ENCODE measurements at places on chromosomes 12 and 14.

- no peak for DNase-seq
Observed at GRCh38 chr12:12018454-12018853, 52.3 kb upstream of the BCL2L14 start.

GRCh38 chr12:46554460-46554859 is 181.9 kb upstream of the SLC38A2 start:
- DNase-seq = no peak

DNA sequence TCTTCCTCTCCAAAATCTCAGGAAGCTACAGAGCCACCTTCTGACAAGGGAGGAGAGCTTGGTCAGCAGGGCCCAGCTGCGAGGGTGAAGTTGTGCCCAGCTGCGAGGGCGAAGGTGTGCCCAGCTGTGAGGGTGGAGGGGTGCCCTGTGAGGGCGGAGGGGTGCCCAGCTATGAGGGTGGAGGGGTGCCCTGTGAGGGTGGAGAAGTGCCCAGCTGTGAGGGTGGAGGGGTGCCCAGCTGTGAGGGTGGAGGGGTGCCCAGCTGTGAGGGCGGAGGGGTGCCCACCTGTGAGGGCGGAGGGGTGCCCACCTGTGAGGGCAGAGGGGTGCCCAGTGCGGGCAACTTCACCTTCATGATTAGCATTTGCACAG is 20.4 kb upstream of the TTC7B start:
- no peak for DNase-seq

- DNase-seq = no peak
Observed at GRCh38 chr12:19643635-19644034, 204.3 kb downstream of the AEBP2 start.

DNA sequence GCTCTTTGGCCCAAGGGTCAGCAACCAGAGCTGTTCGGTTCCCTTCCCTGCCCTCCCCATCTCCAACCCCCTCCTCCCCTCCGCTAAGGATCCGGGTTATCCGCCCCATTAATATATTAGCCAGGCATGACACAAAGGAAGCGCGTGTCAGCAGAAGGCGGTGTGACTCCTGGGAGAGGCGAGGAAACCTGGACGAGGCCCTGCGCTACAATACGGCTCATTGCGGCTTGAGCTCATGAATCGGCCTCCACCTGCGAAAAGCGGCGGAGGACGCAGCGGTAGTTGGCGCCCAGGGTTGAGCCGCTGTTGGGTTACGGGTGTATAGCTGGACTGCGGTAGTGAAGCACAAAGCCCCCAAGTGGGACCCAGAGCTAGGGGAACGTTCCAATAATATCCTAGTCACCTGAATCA is 9.9 kb downstream of the FOXA1 start:
- DNase-seq = no peak

DNA sequence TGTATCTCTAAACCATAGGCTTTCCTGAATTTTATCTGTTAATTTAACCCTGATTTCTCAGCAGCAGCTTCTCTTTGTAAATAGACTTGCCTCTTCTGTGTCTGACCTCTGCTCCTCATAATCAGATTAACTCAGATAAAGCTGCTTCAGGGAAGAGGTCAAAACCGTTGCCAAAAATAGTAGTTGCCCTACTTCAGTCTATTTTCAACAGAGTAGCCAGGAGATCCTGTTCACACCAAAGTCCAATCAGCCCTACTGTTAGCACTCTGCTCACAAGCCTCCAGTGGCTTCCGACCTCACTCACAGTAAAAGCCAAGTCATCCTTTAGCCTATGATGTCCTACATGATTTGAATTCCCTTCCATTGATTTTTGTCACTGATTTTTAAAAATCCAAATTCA is 258.4 kb downstream of the PPFIA2 start:
- no peak for DNase-seq

GRCh38 chr14:104429291-104429861 is 150.2 kb upstream of the C14orf180 start:
- no peak for DNase-seq

DNA sequence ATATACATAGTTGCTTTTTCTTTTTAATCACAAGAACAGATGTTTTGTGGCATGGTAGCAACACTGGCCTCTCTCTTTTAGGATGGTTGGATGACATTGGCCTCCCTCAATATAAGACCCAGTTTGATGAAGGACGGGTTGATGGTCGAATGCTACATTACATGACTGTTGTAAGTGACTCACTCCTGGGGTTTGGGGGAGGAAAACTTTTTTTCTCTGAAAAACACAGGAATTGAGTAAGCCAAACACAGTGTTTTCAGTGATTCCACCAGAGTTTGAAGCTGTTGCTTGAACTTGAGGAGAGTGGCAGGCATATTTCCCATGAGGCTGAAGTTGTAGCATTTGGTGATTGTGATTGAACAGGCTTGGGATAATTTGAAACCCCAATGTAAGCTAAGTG is 13.7 kb upstream of the REP15 start:
- DNase-seq = no peak

DNA sequence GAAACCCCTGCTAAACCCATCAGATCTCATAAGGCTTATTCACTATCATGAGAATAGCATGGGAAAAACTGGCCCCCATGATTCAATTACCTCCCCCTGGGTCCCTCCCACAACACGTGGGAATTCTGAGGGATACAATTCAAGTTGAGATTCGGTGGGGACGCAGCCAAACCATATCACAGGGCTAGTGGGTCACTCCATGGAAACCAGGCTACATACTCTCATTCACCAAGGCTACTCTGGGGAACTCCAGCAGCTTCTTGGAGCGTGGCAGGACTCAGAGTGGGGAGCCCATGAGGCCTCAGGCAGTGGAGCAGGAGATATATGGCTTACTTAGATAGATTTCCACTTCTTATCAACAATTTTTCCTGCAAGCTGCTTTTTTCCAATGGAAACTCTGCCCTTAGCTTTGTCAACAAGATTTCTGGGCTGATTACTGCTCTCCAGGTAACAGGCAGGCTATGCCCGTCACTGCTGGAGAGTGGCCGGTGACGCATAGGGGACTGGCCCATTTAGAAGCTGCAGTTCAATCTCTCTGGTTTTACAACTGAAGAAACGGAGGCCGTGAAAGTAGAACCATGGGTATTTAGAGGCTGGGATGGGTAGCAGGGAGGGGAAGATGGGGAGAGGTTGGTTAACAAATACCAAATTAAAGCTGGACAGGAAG is 16.5 kb downstream of the VDR start:
- no peak for DNase-seq

DNA sequence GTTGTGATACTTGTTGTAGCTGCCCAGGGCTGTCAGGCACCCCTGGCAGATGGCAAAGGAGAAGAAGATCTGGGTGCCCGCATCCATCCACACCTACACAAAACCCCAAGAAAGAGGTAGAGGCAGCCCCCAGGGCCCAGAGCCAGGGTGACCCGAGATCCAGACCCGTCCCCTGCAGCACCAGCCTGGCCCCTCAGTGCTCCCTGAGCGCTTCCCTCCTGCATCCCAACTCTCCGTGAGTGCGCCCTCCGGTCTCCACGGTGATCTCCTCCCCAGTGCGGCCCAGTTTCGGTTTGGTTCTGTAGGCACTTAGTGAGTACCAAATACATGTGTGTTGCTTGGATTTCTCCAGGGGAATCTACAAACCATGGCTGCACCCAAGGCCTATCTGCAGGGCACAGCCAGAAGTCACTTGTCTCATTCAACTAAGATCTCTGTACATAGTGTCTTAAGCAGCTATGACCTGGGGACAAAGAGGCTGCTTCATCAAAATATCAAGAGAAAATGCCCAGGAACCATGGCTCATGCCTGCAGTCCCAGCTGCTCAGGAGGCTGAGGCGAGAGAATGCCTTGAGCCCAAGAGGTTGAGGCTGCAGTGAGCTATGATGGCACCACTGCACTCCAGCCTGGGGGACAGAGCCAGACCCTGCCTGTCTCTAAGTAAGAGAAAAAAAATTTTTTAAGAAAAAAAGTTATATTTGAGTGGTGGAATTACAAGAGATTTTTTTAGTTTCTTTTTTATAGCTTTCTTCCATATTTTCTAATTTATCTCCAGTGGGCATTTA is 15.9 kb downstream of the SLC6A12 start:
- no peak for DNase-seq

GRCh38 chr12:93466625-93467350 is 526 bp upstream of the MRPL42 start:
- no peak for DNase-seq

- DNase-seq = no peak
Observed at GRCh38 chr12:13075118-13075480, 28.4 kb downstream of the GSG1 start.

DNA sequence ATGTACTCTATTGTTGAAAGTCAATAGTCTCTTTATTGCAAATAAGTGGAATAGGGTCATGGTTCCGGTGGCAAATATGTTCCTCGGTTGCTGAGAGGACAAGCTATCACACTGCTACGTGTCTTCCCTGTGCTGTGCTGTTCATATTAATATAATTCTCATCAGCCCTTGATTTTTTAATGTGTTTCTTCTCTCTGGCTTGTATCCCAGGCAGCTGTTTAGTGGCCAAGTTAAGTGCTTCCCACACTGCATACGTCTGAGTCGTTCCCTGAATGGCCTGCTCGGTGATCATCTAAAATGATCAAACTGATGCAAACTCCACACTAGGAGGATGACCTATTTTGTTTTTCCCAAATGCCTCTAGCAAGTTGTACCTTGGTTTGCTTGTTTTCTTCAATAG is 186.4 kb downstream of the ANO6 start:
- no peak for DNase-seq

GRCh38 chr14:26522967-26523366 is 74.9 kb downstream of the NOVA1 start:
- DNase-seq = no peak

- DNase-seq = no peak
Observed at GRCh38 chr12:68235576-68235975, 10.0 kb upstream of the IL26 start.

DNA sequence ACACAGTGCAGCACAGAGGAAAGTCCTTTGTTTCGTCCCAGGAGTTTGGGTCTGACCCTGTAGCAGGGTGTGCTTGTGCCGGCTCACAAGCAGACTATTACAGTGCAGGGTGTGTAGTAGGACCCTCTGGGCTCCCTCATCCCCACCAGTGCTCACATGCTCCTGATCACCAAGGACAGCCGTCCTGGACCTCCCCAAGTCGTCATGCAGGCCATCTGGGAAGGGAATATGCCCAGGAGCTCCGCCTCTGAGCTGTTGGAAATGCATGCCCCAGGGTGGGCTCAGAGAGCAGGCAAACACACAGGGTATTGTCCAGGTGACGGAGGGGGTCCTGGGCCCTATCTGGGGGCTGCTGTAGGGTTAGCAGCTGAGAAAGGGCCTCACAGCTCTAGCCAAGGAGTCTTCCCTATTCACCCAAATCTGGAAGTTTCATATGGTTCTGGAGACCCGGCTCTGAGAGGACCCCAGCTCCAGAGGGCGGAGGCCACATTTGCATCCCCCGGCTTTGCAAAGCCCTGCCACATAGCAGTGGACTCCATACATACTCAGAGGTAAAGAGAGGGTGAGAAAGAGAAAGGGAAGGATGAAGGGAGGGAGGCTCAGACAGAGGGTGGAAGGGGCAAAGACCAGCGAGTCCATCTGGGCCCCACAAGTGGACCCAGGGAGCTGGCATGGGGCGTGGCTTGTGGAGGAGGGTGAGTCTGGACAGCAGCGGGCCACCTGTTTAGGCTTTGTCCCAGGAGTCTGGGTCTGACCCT is 53.5 kb upstream of the PPP2R5C start:
- no peak for DNase-seq

- DNase-seq = no peak
Observed at GRCh38 chr12:131076296-131076695, 122.6 kb downstream of the ADGRD1 start.
